ENCODE measurements at places on chromosomes 16 and 17. TPM values are rescaled to one million over a fixed set of nuclear protein-coding genes. Genes with fewer than 3 reads are reported as not detected.

GRCh38 chr17:45814622-45815606, 29.8 kb upstream of the SPPL2C start:
- DNase-seq, result no peak

DNA sequence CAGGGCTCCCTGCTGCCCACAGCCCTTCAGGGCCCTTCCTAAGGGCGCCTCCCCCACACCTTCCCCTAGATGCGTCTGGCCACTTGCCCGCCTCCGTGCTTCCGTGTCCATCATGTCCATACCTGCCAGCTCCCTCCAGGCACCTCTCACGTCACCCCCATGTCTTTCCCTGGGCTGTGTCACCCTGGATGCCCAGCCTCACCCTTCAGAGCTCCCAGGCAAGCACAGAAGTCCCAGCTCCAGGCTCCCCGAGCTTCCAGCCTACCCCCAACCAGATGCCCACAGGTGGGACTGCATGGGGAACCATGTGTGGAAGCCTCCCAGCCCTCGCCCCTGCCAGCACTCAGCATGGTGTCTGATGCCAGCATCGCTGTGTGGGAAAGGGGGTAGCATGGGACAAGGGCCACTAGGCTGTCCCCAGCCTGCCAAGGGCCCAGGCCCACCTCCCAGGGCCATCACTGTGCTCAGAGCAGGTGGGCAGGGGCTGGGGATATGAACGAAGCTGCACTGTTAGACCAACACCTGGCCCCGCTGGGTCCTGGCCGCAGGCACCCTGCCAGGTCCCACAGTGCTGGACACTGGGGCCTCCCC, 1.9 kb upstream of the AXIN1 start:
- peak; percentile 62 for DNase-seq

DNA sequence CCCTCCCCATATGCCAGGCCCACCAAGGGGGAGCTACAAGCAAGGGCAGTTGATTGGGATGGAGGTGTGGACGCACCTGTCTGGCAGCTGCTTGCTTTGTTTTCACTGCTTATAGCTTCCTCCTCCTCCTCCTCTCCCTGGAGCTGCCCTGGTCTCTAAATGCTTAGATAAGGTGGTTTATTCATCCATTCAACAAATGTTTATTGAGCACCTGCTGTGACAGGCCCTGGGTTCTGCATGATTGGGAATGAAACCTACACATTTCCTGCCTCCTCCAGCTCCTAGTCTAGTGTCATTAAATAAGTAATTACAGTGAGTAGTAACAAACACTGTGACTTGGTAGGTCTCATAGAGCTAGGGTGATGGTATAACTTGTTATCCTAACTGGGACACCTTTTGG, 17.4 kb upstream of the MAP3K14 start:
- DNase-seq, result no peak

DNA sequence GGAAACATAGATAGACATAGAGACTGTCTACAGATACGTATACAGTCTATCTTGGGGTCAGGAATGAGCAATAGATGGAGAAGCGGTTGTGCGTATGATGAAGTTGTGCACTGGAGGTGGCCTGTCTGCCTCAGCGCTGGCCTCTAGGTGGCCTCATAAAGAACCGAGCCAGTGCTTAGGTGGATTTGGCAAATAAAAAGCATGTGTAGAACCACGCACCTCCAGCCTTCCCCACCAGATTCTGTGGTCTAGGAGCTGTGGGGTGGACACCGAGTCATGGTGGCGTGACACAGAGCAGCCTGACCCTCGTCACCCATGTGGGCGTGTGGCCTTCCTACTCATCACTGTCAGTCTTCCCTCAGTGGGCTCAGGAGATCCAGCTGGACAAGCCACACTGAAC, 34.0 kb downstream of the PGS1 start:
- DNase-seq, result no peak

GRCh38 chr17:40350689-40351358, 13.7 kb downstream of the GJD3 start:
- DNase-seq, result no peak

DNA sequence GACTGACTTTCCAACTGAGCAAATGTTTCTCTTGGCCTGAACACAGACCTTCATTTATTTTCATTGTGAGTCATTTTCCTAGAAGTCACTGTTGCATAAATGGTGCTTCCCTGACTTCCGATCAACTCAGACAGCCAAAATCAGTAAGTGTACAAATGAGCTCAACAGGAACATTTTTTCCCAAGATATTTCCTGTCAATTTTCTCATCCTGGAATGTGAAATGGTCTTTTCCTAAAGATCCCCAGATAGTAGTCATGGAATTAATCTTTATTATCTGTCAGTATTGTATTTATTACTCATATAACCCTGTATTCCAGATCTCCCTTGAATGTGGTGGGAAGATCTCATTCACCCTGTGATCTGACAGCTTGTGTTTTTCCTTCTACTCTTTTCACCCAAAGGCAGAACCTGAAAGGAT, 360.3 kb upstream of the KIF2B start:
- no peak for DNase-seq

CLDN6 gene
- total RNA-seq, result not detected

FNDC8 gene
- total RNA-seq, result not detected

SDR42E2 gene
- not detected for total RNA-seq

Data from Right ventricle myocardium inferior (tissue), 1 donor.